Activated CD8-positive, alpha-beta T cell treated with anti-CD3 and anti-CD28 coated beads, Interleukin-2, amount 10 ng/mL, durations not matched to agents 7 days and 5 days (primary cell): ENCODE measurements at places on chromosomes 5 and 9. TPM values are rescaled to one million over a fixed set of nuclear protein-coding genes. Genes with fewer than 3 reads are reported as not detected.

DNA sequence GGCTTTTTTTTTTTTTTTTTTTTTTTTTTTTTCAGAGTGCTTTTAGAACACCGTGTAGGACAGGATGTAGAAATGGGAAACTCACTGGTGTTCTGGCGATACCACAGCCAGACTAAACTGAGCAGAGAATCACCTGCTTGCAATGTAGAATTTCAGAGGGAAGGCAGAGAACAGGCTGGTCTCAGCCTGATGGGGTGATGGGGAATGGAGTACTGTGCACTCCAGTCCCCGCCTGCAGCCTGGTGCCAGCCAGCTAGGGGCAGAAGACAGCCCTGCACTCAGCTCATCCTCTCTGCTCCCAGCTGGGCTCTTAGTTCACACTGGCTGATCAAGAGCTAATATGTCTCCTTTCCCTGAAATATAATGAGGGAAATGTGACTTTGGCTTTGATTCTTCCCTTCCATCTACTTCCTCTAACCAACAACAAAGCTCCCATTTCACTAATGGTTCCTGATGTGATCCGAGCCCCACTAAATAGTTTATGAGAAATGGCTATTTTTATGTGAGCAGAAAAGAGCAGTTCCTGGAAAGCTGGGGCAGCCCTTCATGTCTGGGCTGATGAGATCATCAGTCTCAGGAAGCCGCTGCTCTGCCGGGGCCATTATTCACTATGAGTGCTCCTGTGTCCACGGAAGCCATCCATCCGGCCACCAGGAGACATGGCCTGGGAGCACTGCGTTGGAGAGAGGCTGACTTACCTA, 209.7 kb downstream of the GADD45G start:
- H3K27me3 ChIP-seq = peaks cover 18% of the 10 kb centered on the region
- peak overlapping the region; percentile 65 for H3K27ac ChIP-seq
- H3K36me3 ChIP-seq = no peaks in the 10 kb centered on the region
- H3K4me3 ChIP-seq = no peak overlapping the region
- H3K4me1 ChIP-seq = peaks cover 46% of the 10 kb centered on the region

DNA sequence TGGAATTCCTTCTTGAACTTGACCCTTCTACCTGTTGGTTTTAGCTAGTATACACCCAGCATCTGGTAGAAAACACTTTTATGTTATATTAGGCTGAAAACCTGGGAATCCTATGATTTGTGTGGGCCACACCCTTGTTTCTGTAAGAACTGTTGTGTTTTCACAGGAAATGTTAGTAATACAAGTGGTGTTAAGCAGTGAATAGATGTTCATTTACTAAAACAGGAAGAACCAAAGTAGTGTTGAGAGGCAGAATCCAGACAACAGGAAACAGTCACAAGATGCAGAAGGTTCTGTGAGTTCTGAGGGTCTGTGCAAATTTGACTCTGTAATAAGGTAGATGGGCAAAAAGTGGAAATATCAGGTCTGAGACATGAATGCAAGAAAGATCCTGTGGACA, 73.0 kb upstream of the RAI14 start:
- no peaks in the 10 kb centered on the region for H3K36me3 ChIP-seq
- no peaks in the 10 kb centered on the region for H3K4me1 ChIP-seq
- no peak for DNase-seq
- no peak overlapping the region for H3K4me3 ChIP-seq
- no peak overlapping the region for H3K27ac ChIP-seq

GRCh38 chr5:159560088-159560487, 229.8 kb upstream of the IL12B start:
- H3K27ac ChIP-seq = no peak overlapping the region
- H3K4me3 ChIP-seq = no peak overlapping the region
- H3K4me1 ChIP-seq = no peaks in the 10 kb centered on the region
- H3K36me3 ChIP-seq = no peaks in the 10 kb centered on the region

- peak; percentile 38 for DNase-seq
- peaks cover 54% of the 10 kb centered on the region for H3K27me3 ChIP-seq
- H3K4me1 ChIP-seq = peaks cover 39% of the 10 kb centered on the region
- peaks cover 2% of the 10 kb centered on the region for H3K36me3 ChIP-seq
Observed at GRCh38 chr9:95506678-95507463, 9.9 kb downstream of the PTCH1 start.

DNA sequence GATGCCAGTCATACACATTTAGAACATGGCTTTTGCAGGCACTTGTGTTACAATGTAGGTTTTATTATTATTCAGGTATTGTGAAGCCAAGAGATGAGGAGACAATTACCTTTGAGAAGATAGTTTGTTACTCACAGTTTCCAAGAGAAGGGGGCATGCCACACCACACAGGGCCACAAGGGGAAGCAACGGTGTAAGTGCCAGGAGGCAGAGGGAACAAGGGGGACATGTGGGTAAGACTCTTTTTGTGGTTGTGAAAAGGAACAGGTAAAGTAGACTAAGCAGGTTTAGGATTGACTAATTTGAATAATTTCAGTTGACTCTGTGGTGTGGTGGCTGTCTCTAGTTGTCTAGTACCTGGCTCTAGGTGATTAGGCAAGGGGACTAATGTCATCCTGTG, 191.2 kb downstream of the TRPM6 start:
- DNase-seq = no peak
- H3K4me1 ChIP-seq = no peaks in the 10 kb centered on the region
- H3K36me3 ChIP-seq = no peaks in the 10 kb centered on the region
- no peak overlapping the region for H3K4me3 ChIP-seq
- H3K27me3 ChIP-seq = peaks cover 4% of the 10 kb centered on the region

DNA sequence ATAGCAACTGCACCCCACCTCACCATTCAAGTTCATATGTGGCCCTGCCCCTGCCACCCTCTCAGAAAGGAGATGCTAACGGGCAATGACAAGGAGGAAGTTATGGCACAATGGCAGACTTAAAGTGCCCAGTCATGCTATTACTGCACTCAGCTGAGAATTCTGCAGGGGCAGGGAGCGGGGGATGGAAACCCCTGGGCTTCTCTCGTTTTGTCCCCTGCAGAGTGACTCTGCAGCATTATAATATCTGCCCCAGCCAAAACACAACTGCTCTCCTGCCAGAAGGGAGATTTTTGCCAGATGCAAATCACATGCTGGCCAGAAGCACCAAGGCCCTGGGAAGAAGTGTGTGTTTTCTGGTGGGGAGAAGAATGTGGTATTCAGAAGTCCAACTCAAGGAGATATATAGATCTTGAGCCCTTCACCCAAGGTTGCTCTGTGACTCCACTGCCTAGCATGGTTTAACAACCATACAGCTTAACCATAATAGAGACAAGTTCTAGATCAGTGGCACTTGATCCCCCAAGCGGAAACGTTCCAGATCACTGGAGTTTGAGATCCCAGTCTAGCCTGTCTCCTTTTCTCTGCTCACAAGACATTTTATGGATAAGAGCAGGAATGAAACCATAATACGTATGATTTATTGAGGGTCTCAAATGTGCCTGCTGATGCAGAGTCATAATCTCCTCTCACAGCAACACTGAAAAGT, 207.0 kb upstream of the MAP3K1 start:
- H3K4me1 ChIP-seq = peaks cover 66% of the 10 kb centered on the region
- no peak overlapping the region for H3K4me3 ChIP-seq
- no peak overlapping the region for H3K27ac ChIP-seq
- DNase-seq = no peak

FOXD4L4 gene
- total RNA-seq = 0.18 TPM

MEIKIN gene
- total RNA-seq = not detected

- no peaks in the 10 kb centered on the region for H3K36me3 ChIP-seq
- no peaks in the 10 kb centered on the region for H3K4me1 ChIP-seq
- peaks cover 2% of the 10 kb centered on the region for H3K27me3 ChIP-seq
- no peak overlapping the region for H3K4me3 ChIP-seq
- no peak overlapping the region for H3K27ac ChIP-seq
- DNase-seq = no peak
Observed at GRCh38 chr9:2418619-2419018, 203.0 kb upstream of the VLDLR start.

SARDH gene
- 3.0 TPM for total RNA-seq

DNA sequence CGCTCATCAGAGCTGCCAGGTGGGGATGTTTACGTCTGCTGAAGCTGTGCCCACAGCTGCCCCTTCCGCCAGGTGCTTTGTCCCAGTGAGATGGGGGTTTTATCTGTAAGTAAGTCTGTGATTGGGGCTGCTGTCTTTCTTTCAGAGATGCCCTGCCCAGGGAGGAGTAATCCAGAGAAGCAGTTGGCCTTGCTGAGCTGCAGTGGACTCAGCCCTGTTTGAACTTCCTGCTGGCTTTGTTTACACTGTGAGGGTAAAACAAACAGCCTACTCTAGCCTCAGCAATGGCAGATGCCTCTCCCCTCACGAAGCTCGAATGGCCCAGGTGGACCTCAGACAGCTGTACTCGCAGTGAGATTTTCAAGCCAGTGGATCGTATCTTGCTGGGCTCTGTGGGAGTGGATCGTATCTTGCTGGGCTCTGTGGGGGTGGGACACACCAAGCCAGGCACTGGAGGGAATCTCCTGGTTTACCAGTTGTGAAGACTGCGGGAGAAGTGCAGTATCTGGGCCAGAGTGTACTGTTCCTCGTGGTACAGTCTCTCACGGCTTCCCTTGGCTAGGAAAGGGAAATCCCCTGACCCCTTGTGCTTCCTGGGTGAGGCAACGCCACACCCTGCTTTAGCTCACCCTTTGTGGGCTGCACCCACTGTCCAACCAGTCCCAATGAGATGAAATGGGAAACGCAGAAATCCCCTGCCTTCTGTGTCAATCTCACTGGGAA, 530.1 kb upstream of the DMAC1 start:
- H3K4me1 ChIP-seq = no peaks in the 10 kb centered on the region
- H3K36me3 ChIP-seq = no peaks in the 10 kb centered on the region
- H3K4me3 ChIP-seq = no peak overlapping the region
- H3K27me3 ChIP-seq = no peaks in the 10 kb centered on the region
- H3K27ac ChIP-seq = no peak overlapping the region
- DNase-seq = no peak

- H3K36me3 ChIP-seq = no peaks in the 10 kb centered on the region
- peaks cover 8% of the 10 kb centered on the region for H3K27me3 ChIP-seq
- no peaks in the 10 kb centered on the region for H3K4me1 ChIP-seq
- H3K27ac ChIP-seq = no peak overlapping the region
- DNase-seq = no peak
- H3K4me3 ChIP-seq = no peak overlapping the region
Observed at GRCh38 chr5:157965040-157965678, 106.2 kb upstream of the CLINT1 start.

DNA sequence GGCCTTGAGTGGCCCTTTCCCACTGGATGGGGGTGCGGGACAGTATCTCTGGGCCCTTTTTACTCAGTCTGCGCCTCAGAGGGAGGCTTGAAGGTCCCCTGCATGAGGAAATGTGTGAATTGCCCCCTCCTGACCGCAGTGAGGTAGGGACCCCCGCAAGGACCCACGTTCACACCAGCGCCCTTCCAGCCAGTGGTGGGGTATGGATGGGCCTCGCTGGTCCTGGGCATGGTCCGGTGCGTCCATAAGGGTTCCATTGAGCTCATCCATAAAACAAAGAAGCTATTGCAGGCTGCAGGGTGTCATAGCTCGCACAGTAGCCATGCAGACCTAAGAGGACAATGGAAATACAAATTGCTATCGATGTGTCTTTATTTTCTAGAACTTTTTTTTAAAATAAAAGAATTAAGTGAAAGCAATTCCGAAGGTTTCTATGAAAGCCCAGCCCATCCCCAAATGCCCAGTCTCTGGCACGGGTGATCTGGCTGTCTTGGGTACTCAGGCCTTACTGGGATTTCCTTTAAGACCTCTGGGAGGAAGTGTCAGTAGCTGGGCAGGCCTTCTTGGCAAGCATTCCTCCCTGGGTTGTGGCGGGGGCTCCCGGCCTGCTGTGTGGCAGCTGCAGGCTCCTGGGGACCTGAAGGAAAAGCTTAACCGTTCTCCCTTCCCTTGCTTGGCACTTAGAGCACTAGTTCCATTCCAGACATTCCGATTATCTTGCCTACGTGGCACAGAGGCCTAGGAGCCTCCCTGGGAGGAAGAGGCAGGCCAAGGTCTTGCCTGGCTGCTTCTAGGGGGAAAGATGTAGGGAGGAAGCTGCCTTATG, 1.5 kb upstream of the SEMA5A start:
- DNase-seq = no peak
- H3K4me1 ChIP-seq = peaks cover 2% of the 10 kb centered on the region
- H3K36me3 ChIP-seq = no peaks in the 10 kb centered on the region
- H3K27ac ChIP-seq = no peak overlapping the region

- no peak overlapping the region for H3K27ac ChIP-seq
- no peak overlapping the region for H3K4me3 ChIP-seq
- H3K36me3 ChIP-seq = no peaks in the 10 kb centered on the region
- DNase-seq = no peak
- H3K27me3 ChIP-seq = peaks cover 4% of the 10 kb centered on the region
Observed at GRCh38 chr5:180191716-180192115, 17.3 kb downstream of the RASGEF1C start.

GRCh38 chr5:126354012-126354857, 69.0 kb upstream of the GRAMD2B start:
- DNase-seq = no peak
- no peak overlapping the region for H3K27ac ChIP-seq
- peaks cover 3% of the 10 kb centered on the region for H3K27me3 ChIP-seq
- H3K4me1 ChIP-seq = peaks cover 18% of the 10 kb centered on the region
- H3K4me3 ChIP-seq = peak overlapping the region; percentile 2

DNA sequence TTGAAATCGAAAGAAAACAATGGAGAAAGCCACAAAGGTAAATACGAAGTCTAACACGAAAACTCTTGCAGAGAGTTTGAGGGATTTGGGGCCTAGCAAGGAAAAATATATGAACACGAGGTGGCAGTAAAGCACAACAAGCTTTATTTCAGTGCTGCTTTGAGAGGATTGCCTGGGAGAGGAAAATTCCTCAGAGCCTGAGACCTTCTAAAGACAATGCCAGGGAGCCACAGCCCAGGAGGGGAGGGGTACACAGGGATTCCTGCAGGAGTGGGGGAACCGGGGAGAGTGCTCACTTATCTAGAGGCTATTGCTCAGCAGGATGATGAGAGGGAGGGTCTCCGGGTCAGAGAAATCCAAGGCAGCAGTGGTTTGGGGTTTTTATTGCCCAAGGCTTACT, 134.9 kb upstream of the ADCY2 start:
- DNase-seq = no peak
- no peak overlapping the region for H3K4me3 ChIP-seq
- no peaks in the 10 kb centered on the region for H3K4me1 ChIP-seq
- H3K27me3 ChIP-seq = no peaks in the 10 kb centered on the region

NUDT12 gene
- 0.40 TPM for total RNA-seq

MARCHF11 gene
- total RNA-seq = not detected

DNA sequence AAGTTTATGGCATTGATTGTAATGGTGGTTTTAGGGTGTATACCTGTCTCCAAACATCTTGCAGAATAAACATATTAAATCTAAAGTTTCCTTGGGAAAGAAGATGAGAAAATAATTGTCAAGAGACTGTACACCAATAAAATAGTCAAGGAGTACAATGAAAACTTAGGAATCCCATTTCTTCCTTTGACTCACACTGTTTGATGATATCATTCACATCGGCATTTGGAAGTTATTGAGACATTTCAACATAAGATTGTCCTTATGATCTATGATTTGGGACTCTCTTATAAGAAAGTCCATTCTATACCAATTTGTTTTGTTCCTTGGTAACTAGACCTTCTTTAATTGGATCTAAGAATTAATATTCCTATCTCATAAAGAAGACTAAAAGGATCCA, 482.7 kb downstream of the RAB3C start:
- no peak for DNase-seq
- H3K36me3 ChIP-seq = no peaks in the 10 kb centered on the region
- H3K4me1 ChIP-seq = no peaks in the 10 kb centered on the region
- no peaks in the 10 kb centered on the region for H3K27me3 ChIP-seq
- H3K27ac ChIP-seq = no peak overlapping the region

GRCh38 chr9:81822301-81822865, 105.8 kb upstream of the SPATA31D4 start:
- DNase-seq = no peak
- H3K36me3 ChIP-seq = no peaks in the 10 kb centered on the region
- no peak overlapping the region for H3K4me3 ChIP-seq
- no peaks in the 10 kb centered on the region for H3K27me3 ChIP-seq
- no peaks in the 10 kb centered on the region for H3K4me1 ChIP-seq
- H3K27ac ChIP-seq = no peak overlapping the region
